ENCODE measurements at places on chromosomes 12 and 14.

DNA sequence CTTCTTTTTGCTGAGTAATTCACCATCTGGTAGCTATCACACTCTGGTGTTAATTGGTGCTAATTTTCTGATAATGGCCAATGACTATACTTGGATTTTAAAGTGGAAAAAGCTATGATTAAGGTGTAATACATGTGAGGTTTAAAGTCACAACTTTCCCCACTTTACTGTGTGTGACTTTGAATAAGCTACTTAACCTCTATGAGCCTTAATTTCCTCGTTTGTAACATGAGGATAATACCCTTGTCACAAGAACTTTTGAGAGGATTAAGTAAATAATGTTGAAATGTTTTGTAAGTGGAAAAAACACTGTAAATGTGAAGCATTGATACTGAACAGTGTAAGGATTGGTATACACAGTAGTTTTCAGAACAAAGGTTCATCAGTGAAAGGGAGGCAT is 65.3 kb downstream of the MSRB3 start:
- no peak for DNase-seq

- DNase-seq = no peak
Measured at GRCh38 chr14:95831468-95831867, 45.2 kb upstream of the TUNAR start.

GRCh38 chr14:40204441-40205175 is 772.4 kb upstream of the FBXO33 start:
- DNase-seq = no peak

DNA sequence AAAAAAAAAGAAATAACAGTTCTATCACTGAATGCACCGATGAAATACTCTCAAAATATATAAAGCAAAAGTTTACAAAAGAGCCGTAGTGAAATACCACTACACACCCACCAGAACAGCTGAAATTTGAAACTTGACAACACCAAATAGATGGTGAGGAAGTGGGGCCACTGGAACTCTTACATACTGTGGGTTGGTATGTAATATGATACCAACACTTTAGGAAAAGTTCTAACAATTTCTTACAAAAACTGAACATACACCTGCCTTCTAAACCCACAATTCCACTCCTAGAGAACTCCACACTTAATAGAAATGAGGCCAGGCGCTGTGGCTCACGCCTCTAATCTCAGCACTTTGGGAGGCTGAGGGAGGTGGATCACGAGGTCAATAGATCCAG is 14.1 kb downstream of the EIF5 start:
- DNase-seq = no peak

DNA sequence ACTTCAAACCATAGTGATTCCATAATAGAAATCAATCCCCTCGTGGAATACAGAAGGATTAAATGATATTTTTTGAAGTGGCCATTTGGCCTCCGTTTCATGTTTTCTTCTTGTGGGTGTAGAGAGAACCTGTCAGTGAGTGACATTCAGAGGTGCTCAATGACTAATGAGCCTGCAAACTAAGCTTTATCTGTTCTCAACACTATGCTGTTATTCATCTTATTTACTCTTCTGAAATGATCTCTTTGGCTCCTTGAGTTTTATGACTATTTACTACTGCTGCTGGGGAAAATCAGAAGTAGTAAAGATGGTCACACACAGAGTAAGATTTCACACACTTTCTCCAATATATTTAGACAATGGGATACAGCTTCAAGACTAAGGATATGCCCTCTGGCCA is 30.4 kb downstream of the ATP2B1 start:
- DNase-seq = no peak

- DNase-seq = no peak
Measured at GRCh38 chr14:30874120-30874998, at the start of gene COCH. Gene COCH, plus strand, starts transcription at chr14:30874559. Its CDS starts 380 bp downstream, at chr14:30874939.

Data from esophagus squamous epithelium (tissue), 5 donors.